ENCODE measurements at places on chromosomes 5 and 9.

- no peak for DNase-seq
These were observed 210.1 kb downstream of the GOLPH3 start for GRCh38 chr5:31964007-31964360.

- DNase-seq, result no peak
These were observed 415.8 kb upstream of the PIK3R1 start for GRCh38 chr5:67799732-67800234.

- DNase-seq, result no peak
These were observed 24.5 kb upstream of the SEMA4D start for GRCh38 chr9:89522261-89522958.

DNA sequence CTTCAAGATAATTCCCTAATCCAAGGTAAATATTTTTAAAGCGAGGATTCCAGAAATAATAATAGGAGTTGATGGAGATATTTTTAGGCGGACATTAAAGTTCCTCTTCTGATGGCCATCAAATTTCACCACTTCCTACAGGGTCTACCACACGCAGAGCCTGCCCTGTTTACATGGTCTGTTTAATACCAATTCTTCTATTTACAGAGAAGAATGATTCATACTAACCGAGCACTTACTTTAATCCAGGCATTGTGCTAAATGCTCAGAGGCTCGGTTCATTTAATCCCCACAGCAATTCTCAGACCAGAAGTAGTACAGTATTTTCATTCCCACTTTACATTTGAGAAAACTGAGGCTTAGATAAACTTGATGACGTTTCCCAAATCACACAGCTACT, 3.0 kb upstream of the ITGA1 start:
- DNase-seq, result no peak

- DNase-seq, result no peak
These were observed 36.8 kb upstream of the GLIPR2 start for GRCh38 chr9:36099718-36100117.
